Stimulated activated CD4-positive, alpha-beta T cell treated with anti-CD3 and anti-CD28 coated beads, TNF-alpha, amount 100 ng/mL, for 48 hours (primary cell): ENCODE measurements at places on chromosomes 2 and 18.

GRCh38 chr2:204505488-204505887, 39.8 kb upstream of the PARD3B start:
- DNase-seq: no peak

DNA sequence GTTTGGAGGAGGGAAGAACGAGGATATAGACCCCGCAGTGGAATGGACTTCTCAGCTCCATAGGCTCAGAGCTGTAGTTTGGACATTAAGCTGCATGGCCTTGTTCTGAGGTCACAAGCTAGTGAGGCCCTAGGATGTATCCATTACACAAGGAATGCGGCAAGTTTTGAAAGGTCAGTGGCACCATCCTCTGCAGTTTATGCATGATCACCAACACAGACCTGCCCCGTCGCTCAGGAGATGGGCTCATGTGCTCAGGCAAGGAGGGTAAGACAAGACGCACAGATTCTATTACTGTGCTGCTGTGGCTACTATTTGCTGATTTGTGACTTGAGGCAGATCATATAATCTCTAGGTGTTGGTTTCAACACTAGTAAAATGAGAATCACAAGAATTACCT, 110.9 kb downstream of the FAM161A start:
- DNase-seq: no peak

- DNase-seq: no peak
Observed at GRCh38 chr18:66662632-66663031, 58.7 kb upstream of the CDH19 start.

DNA sequence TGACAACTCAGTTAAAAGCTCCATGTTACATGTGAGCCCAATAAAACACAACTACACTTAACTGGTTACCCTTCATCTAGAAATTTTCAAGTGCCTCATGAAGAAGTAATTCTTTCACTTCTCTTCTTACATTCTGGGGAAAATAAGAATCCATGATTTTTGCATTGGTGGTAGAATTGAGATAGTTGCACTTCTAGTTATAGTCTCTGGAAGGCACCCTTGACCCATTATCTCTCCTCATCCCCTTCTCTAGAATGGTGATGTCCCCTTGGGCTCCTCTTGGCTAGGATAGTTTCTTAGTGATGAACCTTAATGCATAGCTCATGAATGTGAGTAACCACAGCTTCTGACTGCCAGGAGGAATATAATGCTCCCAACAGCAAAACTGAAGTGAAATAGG, 3.6 kb downstream of the LGALSL start:
- DNase-seq: no peak

- DNase-seq: no peak
Observed at GRCh38 chr2:26139269-26140183, 33.4 kb upstream of the GAREM2 start.

DNA sequence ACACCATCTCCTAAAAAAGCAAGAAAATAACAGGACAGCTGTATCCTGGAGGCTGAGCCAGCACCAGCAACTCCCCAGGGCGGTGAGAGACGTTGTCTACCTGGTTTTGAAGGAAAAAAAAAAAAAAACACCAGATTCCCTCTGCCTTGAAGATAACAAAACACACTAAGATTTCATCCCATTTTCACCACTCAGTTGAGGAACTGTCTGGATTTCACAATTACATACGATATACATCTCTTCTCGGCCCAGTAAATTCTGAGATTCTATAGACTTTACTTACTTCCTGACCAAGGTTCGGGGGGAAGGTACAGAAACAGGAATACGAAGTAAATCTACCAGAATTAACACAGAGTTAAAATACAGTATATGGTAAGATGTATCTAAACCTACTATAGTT, 8.5 kb downstream of the ZNF516 start:
- no peak for DNase-seq

DNA sequence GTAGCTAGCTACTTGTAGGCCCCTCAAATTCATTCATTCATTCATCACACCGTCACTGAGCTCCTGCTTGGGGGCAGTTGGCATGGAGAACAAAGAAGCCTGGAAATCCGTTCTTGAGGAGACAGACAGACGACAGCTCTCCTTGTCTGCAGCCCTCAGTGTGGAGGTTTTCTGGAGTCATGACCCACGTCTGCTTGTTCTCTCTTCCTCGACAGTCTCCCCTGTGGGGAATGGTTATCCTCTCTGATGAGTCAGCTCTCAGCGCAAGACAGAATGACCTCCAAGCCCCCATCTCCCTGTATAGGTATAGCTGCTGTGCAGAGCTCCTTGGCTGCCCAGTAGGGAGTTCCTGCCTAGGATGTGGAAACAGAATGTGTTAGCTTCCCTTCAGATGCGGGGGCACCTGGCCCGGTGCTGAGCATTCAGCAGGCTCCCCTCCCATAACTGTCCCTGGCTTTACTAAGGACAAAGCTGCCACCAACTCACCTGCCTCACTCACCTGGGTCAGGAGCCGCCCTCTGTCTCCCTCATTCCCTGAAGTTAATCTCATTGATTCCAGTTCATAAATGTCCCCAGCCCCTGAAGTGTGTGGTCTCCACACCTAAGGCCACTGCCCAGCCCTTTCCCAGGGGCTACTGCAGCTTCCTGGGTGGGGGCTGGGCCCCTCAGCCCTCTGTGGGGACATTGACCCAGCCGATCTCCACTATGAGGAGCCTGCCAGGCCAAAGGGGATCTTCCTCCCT, 124.7 kb downstream of the ACKR3 start:
- DNase-seq: no peak

GRCh38 chr18:35397976-35398375, 20.8 kb upstream of the ZNF396 start:
- DNase-seq: no peak

GRCh38 chr2:12412898-12413305, 303.8 kb upstream of the TRIB2 start:
- DNase-seq: no peak

- DNase-seq: no peak
Observed at GRCh38 chr2:155308367-155309009, 610.0 kb downstream of the KCNJ3 start.

DNA sequence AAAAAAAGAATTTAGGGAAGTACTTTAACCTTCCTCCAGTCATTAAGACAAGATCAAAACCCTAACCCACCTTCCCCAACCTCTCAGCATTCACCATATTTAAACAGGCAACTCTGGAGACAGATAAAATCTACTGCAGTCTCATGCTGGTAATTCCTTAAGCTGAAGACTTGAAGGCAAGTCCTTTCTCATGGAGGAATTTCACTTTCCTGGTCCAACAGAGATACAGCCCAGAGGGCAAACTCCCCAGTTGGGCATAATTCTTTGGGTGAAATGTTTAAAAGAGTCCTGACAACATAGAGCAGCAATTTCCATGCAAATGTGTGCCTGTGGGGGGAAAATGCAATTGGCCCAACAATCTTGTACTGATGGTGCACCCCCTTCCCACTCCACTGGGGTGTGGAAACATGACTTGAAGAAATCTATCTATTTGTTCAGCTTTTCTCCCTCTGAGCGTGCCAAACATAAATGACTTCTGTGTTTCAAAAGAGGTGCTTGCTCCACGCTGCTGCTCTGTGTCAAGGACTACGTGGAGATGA, 131.8 kb upstream of the HNRNPA3 start:
- DNase-seq: no peak

DNA sequence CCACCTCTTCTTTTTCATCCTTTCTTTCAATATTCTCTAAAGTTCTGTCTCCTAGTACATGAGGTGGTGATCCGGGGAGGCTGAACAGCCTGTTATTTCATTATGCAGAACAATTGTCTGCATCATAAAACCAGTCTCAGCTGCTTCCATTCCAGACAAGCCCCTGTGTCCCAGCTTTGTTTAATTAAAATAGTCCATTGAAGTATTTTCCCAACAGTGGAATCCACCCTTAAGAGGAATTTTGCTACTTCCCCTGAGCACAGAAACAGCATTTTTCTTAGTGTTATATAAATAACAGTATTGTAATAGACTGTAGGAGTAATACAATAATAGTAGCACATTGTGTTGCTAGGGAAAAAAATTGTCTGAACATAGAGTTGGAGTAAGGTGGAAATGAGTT, 395.4 kb upstream of the TCF4 start:
- no peak for DNase-seq

DNA sequence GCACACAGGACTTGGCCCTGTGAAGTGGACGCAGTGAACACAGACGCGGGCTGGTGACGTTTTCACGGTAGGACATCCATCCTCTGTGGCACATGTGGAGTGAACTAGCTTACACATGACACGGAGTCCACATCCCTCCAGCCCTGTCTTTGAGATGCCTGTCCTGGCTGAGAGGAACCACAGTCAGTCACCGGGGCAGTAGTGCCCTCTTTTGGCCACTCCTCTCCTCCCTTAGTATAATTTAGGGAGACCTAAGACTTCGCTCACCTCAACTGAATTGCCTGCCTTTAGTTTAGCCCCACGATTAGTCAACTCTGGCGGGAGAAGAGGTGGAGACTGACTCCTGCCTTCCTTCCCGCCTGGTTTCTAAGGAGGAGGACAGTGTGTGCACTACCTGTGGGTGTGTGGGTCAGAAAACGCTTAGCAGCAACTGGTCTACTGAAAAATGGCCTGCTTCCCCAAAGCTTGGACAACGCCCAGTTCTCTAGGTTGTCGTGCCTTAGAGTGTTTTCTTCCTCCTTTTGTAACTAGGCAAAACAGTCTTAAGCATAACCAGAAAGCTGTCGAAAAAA, 70.6 kb downstream of the MBP start:
- DNase-seq: no peak

DNA sequence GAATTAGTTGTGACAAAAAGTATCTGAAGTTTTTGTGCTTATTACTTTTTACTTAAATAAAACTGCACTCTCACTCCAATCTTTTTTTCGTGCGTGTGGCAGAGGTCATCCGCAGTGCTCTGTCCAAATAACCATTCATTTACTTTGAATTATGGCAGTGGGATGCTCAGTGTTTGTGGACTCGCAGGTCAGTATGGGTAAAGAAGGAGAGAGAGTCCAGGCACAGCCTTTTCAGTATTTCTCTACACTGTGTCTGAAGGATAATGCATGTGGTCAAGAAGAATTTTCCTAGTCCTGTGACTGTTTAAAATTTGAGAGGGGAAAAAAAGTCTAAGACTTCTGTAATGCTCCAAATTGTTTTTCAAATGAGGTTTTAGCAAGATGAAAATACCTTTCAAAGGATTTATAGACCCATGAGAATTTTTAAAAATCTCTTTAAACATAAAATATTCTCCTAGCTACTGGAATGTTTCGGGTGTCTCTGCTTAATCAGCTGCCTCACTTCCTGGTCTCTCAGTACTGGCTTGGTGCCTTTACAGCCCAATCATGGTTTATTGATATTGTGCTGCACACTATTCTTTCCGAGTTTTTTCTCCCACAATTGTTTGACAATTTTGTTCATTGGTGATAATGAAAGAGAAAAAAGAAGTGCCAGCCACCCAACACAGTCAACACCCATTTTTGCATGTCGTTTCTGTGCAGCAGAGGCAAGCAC, 453.2 kb downstream of the PTPRM start:
- DNase-seq: no peak

GRCh38 chr2:33784488-33784887, 185.4 kb upstream of the FAM98A start:
- DNase-seq: no peak

GRCh38 chr2:20391951-20392699, 41.5 kb upstream of the PUM2 start:
- no peak for DNase-seq

DNA sequence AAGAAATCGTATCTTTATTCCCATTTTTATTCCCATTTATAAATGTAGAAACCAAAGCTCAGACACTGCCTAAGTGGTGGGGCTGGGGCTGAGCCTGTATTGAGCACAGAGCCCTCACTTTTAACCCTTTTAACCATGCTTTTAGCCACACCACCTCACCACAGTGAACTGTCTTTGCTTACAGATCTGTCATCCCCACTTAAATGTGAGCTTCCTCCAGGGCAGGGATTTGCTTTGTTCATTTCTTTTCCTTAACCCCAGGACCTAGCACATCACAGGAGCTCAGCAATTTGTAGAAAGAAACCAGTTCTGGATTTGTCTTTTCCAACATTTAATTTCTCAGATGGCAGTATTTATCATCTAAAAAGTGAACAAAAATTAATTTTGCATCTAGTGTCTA, 2.2 kb downstream of the BOD1L2 start:
- no peak for DNase-seq

DNA sequence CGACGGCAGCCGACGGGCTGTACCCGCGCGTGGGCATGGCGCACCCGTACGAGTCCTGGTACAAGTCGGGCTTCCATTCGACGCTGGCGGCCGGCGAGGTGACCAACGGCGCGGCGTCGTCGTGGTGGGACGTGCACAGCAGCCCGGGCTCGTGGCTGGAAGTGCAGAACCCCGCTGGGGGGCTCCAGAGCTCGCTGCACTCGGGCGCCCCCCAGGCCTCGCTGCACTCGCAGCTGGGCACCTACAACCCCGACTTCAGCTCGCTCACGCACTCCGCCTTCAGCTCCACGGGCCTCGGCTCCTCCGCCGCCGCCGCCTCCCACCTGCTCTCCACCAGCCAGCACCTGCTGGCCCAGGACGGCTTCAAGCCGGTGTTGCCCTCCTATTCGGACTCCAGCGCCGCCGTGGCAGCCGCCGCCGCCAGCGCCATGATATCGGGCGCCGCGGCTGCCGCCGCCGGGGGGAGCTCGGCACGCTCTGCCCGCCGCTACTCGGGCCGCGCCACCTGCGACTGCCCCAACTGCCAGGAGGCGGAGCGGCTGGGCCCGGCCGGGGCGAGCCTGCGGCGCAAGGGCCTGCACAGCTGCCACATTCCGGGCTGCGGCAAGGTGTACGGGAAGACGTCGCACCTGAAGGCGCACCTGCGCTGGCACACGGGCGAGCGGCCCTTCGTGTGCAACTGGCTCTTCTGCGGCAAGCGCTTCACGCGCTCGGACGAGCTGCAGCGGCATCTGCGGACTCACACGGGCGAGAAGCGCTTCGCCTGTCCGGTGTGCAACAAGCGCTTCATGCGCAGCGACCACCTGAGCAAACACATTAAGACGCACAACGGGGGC, 2.0 kb downstream of the SP9 start:
- no peak for DNase-seq

DNA sequence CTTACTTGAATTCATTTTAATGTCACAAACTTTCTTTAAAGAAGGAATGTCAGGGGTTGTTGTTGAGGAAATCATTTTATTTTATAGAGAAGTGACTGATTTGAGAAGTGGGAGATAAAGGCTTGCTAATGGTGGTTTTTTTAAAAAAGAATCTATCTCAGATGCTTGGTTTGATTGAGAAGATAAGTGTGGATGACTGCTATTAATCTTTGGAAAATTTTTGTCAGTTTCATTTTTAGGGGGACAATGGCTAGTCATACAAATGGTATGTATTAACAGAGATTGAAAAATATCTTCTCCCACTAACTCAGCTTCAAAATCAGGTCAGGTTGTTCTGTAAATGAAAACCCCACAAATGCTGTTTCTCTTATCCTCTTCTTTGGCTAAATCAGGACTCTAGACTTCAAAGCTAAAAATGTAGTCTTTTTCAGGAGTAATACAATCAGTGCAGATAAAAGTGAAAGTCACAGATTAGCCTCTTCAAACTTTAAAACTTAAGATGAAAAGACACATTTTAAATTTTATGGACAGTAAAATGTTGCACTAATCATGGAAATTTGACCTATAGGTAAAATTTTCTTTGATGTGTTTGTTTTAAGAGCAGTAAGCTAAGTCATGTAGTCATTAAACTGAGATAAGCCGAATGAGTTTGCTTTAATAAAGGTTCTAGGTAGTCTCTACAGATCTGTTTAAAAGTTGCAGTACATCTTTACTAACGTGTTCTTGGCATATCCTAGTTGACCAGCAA, 674.2 kb upstream of the VRK2 start:
- no peak for DNase-seq

GRCh38 chr2:19580830-19581229, 222.4 kb upstream of the OSR1 start:
- DNase-seq: no peak

- DNase-seq: no peak
Observed at GRCh38 chr2:149729586-149729985, 142.0 kb upstream of the MMADHC start.

GRCh38 chr2:38932586-38932985, 42.9 kb downstream of the ARHGEF33 start:
- DNase-seq: no peak
